ENCODE measurements at places on chromosomes 7 and 10. TPM values are rescaled to one million over a fixed set of nuclear protein-coding genes. Genes with fewer than 3 reads are reported as not detected.

Gene SPDYE3
- not detected for total RNA-seq

Gene LLCFC1
- not detected for total RNA-seq

Gene TYSND1
- total RNA-seq, result 10.2 TPM

Gene PODXL
- 11.4 TPM for total RNA-seq

Gene OR2A42
- total RNA-seq, result 0.10 TPM

Gene LBX1
- total RNA-seq, result 0.20 TPM

Gene SAMD9L
- 7.6 TPM for total RNA-seq

Gene SEMA4G
- total RNA-seq, result 1.9 TPM

Gene LIPJ
- 0.49 TPM for total RNA-seq

Gene HOXA3
- total RNA-seq, result 4.9 TPM

Gene PPP1R9A
- total RNA-seq, result 15.0 TPM

Gene GNAT3
- total RNA-seq, result not detected

Gene OR9A2
- 0.20 TPM for total RNA-seq

Gene OR2A5
- total RNA-seq, result not detected

Gene CALML5
- total RNA-seq, result 133 TPM

Gene ADD3
- 213 TPM for total RNA-seq

Gene PANK1
- total RNA-seq, result 17.3 TPM

Gene GALNT17
- 6.3 TPM for total RNA-seq

Gene MLXIPL
- 22.3 TPM for total RNA-seq

Gene MCM10
- total RNA-seq, result 5.8 TPM

Gene BTBD16
- 1.3 TPM for total RNA-seq
